ENCODE measurements at places on chromosomes 1 and 21. TPM values are rescaled to one million over a fixed set of nuclear protein-coding genes. Genes with fewer than 3 reads are reported as not detected.

GRCh38 chr1:59150577-59151386 is 146.1 kb upstream of the FGGY start:
- peak; percentile 85 for DNase-seq

DNA sequence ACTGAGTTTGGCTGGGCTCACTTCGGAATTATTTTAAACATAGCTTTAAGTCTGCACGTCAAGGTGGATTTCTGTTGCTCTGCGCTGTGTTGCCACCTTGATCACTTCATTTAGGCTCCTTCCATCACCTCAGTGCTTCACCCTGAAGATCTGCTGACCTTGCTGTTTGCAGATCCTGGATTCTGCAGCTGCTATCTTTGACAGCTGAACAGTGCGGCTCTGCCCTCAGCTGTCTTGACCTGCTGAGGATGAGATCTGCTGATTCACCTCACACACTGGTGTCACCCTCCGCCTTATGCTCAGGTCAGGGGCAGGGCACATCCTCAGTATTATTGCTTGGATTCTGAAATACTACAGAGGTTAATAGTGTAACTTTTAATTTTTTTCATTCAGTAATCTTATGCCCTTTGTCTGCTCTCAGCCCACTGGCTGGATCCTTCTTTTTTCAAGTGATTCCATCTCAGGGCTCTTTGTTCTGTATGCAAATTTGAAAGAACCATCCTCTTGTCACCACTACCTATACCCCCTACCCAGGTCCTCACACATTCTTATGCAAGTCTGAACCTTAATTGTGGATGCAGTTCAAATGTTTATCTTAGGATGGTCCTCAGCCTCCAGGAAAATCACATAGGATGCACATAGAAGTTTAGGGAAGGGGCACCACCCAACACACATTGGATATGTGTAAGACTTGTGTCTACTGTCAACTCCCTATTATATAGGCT is 364.0 kb downstream of the OLFM3 start:
- DNase-seq = no peak

DNA sequence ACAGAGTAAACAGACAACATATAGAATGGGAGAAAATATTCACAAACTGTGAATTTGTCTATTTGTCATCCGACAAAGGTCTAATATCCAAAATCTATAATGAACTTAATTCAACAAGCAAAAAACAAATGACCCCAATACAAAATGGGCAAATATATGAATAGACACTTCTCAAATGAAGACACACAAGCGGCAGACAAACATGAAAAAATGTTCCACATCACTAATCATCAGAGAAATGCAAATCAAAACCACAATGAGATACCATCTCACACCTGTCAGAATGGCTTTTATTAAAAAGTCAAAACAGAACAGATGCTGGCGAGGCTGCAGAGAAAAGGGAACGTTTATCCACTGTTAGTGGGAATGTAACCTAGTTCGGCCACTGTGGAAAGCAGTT is 72.7 kb downstream of the SMYD3 start:
- DNase-seq = no peak

GRCh38 chr1:17420391-17420918 is 19.0 kb downstream of the RCC2 start:
- no peak for DNase-seq

- no peak for DNase-seq
Measured at GRCh38 chr1:2104621-2105427, 54.6 kb downstream of the PRKCZ start.

DNA sequence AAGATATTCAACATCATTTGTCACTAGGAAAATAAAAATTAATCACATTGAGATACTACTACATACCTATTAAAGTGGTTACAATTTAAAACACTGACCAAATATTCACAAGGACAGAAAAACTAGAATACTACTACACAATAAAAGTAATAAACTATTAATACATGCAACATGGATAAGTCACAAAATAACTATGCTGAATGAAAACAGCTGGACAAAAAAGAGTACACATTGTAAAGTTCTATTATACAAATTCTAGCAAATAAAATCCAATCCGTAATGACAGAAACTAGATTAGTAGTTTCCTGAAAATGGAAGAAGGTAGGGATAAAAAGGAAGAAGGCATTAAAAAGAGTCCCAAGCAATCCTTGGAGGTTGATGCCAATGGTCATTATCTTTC is 348.7 kb upstream of the PTBP2 start:
- DNase-seq = no peak

DNA sequence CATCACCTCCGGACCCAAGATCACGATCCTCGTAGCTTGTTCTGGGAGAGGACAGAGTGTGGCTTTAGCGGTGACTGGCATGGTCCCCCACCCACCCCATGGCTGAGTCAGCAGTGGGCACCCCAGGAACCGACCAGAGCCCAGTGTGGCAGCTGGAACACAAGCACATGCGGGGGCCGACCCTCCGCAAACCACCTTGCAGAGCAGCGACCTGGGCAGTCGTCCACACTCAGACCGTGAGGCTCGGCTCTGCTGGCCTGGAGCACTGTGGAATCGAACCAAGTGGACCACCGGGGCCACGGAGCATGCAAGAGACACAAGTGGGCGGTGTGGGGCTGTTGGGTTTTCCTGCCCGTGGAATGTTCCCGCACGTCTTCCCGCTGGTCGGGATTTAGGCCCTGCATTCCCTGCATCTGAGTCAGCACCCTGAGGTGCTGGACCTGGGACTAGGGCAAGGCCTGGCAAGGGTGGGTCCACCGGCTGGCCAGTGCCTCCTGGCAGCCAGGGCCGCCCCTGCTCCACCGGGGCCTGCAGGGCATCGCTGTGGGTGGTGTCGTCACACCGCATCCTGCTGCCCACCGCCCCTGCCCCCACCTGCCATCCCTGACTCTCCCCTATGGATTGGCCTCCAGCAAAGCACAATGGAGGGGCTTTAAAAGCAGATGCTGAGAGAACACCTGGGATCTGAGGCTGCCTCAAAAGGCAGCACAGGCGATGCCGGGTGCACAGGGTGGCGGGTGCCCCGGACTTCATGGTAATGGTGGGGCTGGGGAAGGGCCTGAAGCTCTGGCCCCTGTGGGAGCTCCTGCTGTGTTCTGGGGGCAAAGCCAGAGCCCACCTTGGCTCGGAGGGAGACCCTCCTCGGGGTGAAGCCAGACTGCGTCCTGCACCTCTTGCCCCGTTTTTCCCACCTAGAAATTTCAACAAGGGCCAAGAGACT is 18.5 kb downstream of the MORN1 start:
- DNase-seq = no peak

GRCh38 chr1:233313434-233314155 is 13.9 kb upstream of the MAP3K21 start:
- no peak for DNase-seq

Gene RPTN
- 40.3 TPM for total RNA-seq

Gene TSPAN2
- total RNA-seq = 0.73 TPM

- DNase-seq = no peak
Measured at GRCh38 chr1:90210633-90211491, 216.0 kb downstream of the ZNF326 start.

DNA sequence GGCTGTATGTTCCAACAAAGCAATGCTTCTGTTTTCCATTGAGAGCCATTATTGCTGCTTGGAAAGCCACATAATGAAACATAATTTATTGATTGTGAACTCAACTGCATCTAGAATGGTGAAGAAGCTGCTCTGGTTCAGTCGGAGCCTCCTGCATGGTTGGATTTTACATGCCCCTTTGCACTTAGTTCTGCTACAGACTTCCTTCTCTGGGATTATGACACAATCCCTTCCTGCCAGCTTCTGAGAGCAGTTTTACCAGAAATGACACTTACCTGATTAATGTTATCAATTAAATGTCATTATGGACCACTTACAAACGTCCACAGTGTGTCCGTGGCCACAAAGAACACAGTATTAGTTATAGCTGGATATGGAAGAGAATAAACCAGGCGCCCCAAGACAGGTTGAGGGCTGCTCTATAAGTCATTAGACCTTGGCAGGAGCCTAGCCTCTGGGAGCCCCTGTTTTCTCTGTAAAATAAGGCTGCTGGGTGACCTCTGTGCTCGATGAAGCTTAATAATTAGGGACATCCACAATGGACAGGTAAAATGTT is 7.0 kb upstream of the CD58 start:
- DNase-seq = no peak

DNA sequence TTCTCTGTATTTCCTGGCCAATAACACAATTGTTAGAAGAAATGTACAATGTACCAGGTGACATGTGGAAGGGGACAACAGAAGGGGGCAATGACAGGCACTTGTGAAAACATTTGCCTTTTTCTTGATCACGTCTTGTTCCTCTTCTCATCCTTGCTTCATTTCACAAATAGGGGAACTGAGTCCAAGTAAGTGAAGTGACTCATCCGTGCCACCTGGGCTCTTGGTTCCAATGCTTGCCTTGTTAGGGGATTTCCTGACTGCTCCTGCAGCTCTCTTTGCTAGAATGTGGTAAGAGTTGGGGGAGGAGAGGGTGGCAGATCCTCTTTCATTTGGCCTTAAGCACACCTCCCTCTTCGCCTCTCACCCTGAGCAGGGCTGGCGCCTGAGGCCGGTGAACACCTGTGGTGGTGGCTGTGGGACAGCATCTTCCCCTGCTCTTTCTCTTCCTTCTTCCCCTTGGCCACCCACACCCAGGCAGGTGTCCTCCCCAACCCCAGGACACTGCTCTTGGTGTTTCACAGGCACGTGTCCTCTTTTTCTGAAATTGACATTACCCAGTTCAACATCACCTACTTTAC is 2.2 kb upstream of the RHEX start:
- DNase-seq = no peak

GRCh38 chr1:201656311-201657032 is 117.5 kb downstream of the NAV1 start:
- no peak for DNase-seq

DNA sequence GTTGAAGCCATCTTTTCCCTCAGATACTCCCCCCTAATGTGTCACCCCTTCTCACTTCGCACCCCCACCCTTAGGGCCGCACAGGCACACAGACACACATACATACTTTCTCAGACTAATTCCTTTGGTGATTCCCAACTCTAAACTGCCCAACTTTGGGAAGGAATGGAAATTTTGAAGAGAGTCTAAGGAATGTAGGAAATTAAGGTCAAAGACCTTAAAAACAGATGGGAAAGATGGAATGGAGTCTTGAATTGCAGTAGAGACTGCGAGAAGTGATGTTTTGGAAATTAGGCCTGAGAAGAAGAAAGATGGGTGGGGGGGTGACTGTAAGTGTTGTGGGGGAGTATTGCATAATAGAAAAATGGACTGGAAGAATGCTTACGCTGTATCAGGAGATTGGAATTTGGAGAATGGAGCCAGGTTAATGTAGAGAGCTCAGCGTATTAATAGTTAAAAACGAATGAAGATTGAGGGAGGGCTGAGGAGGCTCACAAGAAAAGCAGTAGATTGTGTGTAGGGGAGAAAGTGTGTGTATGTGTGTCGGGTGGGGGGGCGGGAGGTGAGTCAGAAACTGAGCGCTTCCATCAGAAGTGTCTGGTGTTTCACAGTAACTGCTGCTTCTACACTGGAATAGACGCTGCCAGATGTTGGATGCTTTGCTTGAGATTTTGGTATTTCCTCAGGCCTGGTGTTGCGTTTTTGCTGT is 1.7 kb downstream of the PIP5K1A start:
- DNase-seq = no peak

DNA sequence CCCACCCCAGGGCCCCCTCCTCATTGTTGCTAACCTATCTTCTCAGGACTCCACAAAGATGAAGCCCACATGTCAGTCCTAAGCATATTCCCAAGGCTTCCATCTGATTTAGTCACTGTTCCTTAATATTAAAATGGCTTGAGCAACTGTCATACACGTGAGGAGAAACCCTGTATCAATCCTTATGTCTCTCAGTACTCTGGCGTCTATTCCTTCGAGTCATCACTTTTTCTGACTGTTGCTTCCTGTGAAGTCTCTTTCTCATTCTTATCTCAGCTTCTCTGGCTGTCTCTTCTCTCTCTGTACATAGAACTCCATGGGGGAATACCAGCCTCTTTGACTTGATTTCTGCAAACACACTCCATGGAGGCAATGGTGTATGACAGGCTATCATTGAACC is 98.4 kb downstream of the C4BPA start:
- no peak for DNase-seq

- DNase-seq = no peak
Measured at GRCh38 chr1:26350701-26351589, 3.0 kb downstream of the CRYBG2 start.

Gene LCA5L
- 1.2 TPM for total RNA-seq

Gene CACNA1E
- not detected for total RNA-seq

DNA sequence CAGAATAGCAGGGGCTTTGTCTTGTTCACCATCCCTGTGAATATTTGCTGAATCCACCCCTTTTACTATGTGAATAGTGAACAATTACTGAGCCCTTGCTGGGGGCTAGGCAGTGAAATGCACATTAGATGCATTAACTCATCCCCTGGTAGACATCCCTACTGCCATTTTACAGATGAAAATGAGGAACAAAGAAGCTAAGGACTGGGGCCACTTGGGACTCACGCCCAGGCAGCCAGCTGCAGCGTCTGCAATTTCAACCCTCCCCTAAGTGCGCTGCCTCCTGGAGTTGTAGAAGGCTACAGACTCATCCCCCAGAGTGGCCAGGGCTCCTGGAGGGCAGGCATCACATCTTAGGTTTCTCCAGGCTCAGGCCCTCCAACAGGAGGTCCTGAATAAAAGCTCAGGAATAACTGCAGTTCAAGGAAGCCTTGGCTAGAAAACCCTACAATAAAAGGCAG is 31.6 kb downstream of the CAPZB start:
- no peak for DNase-seq

GRCh38 chr1:43021547-43022474 is 63.1 kb upstream of the SLC2A1 start:
- peak; percentile 86 for DNase-seq

DNA sequence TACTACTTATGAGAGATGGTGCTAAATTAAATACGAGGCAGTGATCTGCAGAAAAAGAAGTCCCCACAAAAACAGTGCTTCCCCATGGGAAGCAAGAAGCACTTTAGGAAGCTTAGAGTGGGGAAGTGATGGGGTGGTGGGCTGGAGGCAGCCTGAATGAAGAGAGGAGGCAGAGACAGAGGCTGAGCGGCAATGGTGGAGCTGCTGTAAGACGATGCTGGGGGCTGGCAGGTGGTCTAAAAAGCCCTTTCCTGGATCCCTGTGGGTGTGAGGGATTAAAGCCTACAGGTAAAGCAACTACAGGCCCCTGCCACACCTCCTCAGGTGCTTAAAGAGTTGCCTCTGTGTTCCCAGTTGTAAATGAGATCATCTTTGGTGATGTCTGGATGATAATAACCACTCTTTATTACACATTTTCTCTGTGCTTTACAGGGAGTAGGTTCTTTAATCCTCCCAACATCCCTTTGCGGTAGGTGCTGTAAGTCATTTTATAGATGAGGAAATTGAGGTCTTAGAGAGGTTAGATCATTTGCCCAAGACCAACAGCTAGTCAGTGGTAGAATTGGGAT is 39.2 kb downstream of the CNN3 start:
- DNase-seq = no peak

- peak; percentile 77 for DNase-seq
Measured at GRCh38 chr1:111990878-111991718, 1.6 kb upstream of the KCND3 start.

DNA sequence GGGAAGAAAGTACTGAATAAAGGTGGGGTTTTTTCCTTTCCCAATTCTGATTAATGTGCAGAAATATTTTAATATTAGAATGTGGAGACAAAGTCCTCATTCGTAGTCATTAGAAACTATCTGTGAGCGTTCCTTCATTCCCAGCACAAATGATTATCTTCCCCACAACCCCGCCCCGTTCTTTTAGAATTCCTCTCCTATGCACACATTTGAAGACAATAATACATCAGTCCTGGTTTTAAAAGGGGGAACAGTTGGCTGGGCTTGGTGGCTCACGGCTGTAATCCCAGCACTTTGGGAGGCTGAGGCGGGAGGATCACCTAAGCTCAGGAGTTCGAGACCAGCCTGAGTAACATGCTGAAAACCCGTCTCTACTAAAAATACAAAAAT is 876 bp downstream of the ALDH9A1 start:
- no peak for DNase-seq

All from suprapubic skin (tissue), 4 donors.